ENCODE measurements at places on chromosomes 7 and 10. TPM values are rescaled to one million over a fixed set of nuclear protein-coding genes. Genes with fewer than 3 reads are reported as not detected.

CCNY gene
- total RNA-seq = 59.4 TPM

CFAP70 gene
- total RNA-seq = 5.6 TPM

CXCL12 gene
- 4.2 TPM for total RNA-seq

METTL27 gene
- total RNA-seq = 13.5 TPM

PRKAR2B gene
- 20.3 TPM for total RNA-seq

DNA sequence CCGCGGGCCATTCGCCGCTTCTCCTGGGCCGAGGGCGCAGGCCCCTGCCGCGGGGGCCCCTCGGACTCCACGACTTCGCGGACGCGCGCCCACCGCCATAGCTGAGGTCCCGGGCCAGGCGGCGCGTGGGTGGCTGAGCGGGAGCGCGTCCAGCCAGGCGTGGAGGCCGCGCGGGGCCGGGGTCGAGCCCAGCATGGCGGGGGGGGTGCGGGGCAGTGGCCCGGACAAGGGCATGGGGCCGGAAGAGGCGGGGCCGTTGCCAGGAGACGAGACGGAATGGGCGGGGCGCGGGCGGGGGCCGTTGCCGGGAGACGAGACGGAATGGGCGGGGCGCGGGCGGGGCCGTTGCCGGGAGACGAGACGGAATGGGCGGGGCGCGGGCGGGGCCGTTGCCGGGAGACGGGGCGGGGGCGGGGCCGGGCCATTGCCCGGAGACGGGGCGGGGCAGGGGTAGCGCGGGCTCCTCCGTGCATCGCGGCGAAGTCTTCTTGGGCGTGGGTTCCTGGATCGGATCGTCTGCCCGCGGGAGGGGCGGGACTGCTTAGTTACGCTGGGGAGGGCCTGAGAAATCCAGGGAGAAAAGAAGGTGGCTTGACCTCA lies 14.8 kb downstream of the ADAM8 start:
- peaks cover 5% of the 10 kb centered on the region for H3K4me1 ChIP-seq
- peak overlapping the region; percentile 70 for H3K4me3 ChIP-seq
- DNase-seq = peak; percentile 66
- H3K27ac ChIP-seq = no peak overlapping the region

DNA sequence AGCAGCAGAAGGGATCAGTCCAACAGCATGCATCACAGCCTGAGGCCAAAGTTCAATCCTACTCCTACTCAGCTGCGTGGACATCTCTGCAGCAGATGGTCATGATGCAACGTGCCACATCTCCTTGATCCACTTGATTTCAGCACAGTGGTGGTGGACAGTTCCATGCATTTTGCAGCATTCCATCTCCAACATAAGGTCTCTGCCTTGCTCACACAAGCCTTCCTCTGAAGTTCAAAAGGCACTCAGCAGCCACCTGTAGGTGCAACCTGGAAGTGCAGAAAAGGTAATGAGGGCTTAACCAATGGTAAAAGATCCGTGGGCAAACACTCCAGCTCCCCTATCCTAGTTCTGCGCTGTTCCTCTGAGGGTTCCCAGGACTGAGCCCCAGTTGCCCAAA lies 57.5 kb upstream of the CHCHD3 start:
- no peak overlapping the region for H3K27ac ChIP-seq
- DNase-seq = peak; percentile 38
- H3K4me3 ChIP-seq = no peak overlapping the region
- no peaks in the 10 kb centered on the region for H3K27me3 ChIP-seq
- no peaks in the 10 kb centered on the region for H3K4me1 ChIP-seq

GRCh38 chr7:16989811-16990413 lies 108.1 kb upstream of the AGR3 start:
- DNase-seq = no peak
- H3K36me3 ChIP-seq = no peaks in the 10 kb centered on the region
- peaks cover 8% of the 10 kb centered on the region for H3K27me3 ChIP-seq
- no peaks in the 10 kb centered on the region for H3K4me1 ChIP-seq

DNA sequence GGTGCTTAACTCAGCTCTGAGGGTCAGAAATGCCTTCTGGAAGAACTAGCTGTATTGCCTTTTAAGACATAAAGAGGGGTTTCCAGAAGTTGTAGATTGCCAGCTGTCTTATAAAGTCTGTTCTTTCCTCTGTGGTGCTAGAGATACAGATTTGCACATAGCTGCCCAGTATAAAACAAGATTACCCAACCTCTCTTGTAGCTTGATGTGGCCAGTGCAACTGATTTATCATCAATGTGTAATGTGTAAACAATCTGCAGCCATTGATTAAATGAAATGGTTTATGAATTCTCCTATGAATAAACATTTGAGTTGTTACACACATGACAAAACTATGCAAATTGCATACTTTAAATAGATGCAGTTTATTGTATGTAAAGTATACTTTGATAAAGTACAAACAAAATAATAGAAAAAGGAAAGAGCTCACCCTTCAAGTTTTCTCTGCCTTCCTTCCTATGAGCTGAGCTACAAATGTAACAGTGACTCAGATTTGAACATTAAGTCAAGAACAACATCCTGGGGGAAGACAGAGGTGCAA lies 195.2 kb downstream of the TMEM26 start:
- DNase-seq = no peak
- no peaks in the 10 kb centered on the region for H3K27me3 ChIP-seq
- H3K4me1 ChIP-seq = no peaks in the 10 kb centered on the region
- no peaks in the 10 kb centered on the region for H3K36me3 ChIP-seq

DNA sequence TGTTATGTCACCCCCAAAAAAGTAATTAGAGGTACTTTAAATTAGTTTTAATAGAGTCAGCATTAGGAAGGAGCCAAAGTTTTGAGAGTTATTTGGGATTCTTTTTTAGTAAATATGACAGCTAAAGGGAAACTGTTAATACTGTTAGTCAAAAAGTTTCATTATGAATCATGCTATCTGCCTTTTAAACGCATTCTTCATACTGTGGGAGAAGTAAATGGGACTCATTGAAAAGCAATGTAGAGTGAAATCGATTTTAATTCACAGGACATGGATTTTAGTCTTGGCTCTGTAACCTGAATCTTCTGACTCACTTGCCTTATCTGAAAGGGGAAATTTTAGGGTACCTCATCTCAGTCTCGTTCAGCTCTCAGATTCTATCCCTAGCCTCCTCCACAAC lies 105.1 kb downstream of the AASS start:
- peaks cover 2% of the 10 kb centered on the region for H3K4me1 ChIP-seq
- H3K27ac ChIP-seq = no peak overlapping the region
- H3K36me3 ChIP-seq = no peaks in the 10 kb centered on the region
- no peaks in the 10 kb centered on the region for H3K27me3 ChIP-seq
- H3K4me3 ChIP-seq = no peak overlapping the region
- no peak for DNase-seq

GRCh38 chr7:41065663-41066062 lies 637.2 kb downstream of the INHBA start:
- H3K4me1 ChIP-seq = no peaks in the 10 kb centered on the region
- no peaks in the 10 kb centered on the region for H3K27me3 ChIP-seq
- no peak overlapping the region for H3K4me3 ChIP-seq
- no peak for DNase-seq

- no peaks in the 10 kb centered on the region for H3K36me3 ChIP-seq
- DNase-seq = no peak
- no peak overlapping the region for H3K27ac ChIP-seq
- H3K4me1 ChIP-seq = no peaks in the 10 kb centered on the region
- H3K27me3 ChIP-seq = peaks cover 57% of the 10 kb centered on the region
- no peak overlapping the region for H3K4me3 ChIP-seq
These were observed 131.7 kb downstream of the DGKI start for GRCh38 chr7:137715121-137715520.

DNA sequence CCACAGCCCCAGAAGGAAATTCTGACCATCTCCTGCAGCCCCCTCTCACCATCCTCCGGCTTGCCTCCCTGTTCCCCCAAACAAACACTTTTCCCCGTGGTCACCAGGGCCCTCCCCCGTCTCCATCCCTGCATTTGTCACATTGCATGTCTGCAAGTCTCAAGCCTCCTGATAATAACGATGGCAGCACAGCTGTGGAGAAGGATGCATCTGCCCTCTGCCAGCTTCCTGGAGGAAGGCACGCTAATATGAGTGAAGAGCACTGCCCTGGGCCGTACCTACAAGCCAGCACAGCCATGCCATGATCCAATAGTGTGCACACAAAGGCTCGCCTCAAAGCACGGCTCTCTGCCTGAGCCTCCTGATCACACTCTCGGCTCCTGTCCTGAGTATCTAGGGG lies 98.5 kb downstream of the SLIT1 start:
- no peak overlapping the region for H3K27ac ChIP-seq
- DNase-seq = no peak
- no peak overlapping the region for H3K4me3 ChIP-seq

DNA sequence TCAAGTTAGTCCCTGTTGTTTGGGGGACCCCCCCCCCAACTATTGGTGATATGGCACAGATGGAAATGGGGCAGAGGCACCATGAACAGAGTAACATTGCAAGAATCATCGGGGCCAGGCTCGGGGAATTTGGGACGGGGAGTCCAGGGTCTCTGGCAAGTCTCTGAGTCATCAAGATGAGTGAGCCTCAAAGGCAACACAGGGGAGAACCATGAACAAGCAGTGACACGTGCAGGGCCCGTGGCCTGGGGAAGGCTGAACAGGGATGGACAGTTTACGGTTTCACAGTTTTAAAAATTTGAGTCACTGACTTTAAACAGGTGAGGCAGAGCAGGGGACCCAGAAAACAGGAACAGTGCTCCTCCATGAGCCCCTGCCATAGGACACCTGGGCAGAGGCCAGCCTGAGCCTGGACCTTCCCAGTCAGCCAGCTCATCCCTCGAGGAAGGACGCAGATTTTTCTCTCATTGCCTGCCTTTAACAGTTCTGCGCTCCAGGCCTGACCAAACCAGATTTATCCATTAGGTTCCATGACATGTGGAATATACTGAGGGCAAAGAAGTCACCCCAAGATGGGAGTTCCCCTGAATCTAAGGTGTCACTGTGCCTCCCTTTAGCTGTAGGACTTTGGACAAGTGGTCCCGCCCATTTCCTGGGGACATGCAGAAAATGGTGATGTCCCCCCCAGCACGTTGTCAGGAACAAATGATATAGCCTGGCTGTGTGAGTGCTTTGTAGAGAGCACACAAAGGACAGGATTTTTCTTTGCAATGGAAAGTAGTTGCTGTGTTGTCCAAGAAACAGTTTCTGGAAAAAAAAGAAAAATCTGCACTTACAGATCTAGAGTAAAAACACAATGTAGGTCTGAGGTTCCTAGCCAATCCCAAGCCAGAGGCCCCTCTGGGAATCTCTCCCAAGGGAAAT lies 23.8 kb downstream of the CHST15 start:
- no peak for DNase-seq
- peaks cover 19% of the 10 kb centered on the region for H3K27me3 ChIP-seq
- no peaks in the 10 kb centered on the region for H3K36me3 ChIP-seq
- H3K4me3 ChIP-seq = no peak overlapping the region
- no peak overlapping the region for H3K27ac ChIP-seq

DNA sequence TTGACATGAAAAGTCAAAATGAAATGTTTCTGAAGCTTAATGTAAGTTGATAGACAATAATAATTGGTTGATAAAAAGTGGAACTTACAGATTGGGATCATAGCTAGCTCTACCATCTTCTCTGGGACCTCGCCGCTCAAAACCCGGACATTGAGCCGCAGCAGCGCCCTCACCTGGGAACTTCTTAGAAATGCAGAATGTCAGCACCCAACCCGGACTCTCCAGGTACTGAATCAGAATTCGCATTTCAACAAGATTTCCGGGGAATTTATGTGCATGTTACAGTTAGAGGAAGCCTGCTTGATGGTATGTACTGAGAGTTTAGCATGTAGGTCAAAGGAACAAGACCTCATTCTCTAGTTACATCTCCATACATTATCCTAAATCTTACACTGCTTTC lies 36.7 kb upstream of the ABLIM1 start:
- H3K27ac ChIP-seq = no peak overlapping the region
- no peak overlapping the region for H3K4me3 ChIP-seq
- H3K27me3 ChIP-seq = peaks cover 53% of the 10 kb centered on the region
- no peaks in the 10 kb centered on the region for H3K4me1 ChIP-seq

DNA sequence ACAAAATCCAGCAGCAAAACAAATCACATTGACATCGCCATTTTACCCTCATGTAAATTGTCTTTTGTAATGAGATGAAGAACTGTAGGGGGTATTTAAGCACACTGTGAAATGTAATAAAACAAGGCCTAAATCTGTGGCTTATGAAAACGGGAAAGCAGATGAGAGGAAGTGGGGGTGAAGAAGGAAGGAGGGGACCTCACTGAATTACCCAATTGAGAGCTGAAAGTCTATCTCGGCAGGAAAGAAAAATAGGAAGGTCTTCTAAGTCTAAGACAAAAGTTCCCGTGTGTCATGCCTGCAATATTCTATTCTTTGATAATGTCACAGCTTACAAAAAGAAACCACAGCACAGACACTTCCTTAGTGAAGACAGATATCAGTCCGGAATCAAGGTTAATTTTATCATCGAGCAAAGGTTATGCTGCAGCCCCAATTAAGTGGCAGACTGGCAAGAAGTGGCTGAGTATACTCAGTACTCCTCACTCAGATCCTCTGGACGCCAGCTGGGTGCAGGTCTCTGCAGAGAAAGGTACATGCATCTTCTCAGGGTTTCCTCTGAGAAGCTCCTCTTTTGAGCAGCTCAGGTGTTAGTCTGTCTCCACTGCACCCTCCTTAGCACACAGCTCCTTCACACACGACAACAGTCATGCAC lies 239.7 kb downstream of the FANK1 start:
- no peak overlapping the region for H3K27ac ChIP-seq
- H3K36me3 ChIP-seq = peaks cover 3% of the 10 kb centered on the region
- no peak for DNase-seq
- no peak overlapping the region for H3K4me3 ChIP-seq
- H3K4me1 ChIP-seq = peaks cover 13% of the 10 kb centered on the region
- H3K27me3 ChIP-seq = peaks cover 24% of the 10 kb centered on the region

DNA sequence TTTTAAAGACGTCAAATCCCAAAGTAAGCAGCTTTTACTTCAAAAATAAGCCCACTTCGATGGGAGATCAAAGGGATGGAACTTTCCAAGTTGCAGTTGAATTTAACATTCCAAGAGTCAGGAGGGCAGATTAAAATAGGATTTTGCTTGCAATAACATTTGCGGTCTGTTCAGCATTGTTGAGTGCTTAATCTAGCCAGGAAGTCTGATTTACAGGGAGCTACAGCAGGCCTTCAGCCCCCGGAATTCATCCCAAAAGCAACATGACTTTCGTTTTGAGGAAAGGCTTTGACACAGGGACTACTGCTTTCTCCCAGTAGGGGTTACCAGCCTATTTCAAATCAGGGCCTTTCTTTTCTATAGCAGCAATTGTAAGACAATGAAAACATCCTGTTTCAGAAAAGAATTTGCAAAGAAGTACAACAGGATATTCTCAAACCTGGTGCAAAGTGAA lies 279.6 kb upstream of the PITRM1 start:
- no peaks in the 10 kb centered on the region for H3K4me1 ChIP-seq
- H3K4me3 ChIP-seq = no peak overlapping the region
- no peak overlapping the region for H3K27ac ChIP-seq
- DNase-seq = no peak
- H3K36me3 ChIP-seq = no peaks in the 10 kb centered on the region

- H3K4me3 ChIP-seq = no peak overlapping the region
- DNase-seq = no peak
- H3K36me3 ChIP-seq = no peaks in the 10 kb centered on the region
- H3K27me3 ChIP-seq = no peaks in the 10 kb centered on the region
- H3K27ac ChIP-seq = no peak overlapping the region
- H3K4me1 ChIP-seq = no peaks in the 10 kb centered on the region
These were observed 66.9 kb upstream of the TFEC start for GRCh38 chr7:116097365-116098009.

GRCh38 chr7:157124690-157125089 lies 14.0 kb upstream of the UBE3C start:
- no peak overlapping the region for H3K4me3 ChIP-seq
- peaks cover 2% of the 10 kb centered on the region for H3K4me1 ChIP-seq
- no peak for DNase-seq
- no peak overlapping the region for H3K27ac ChIP-seq
- H3K27me3 ChIP-seq = peaks cover 22% of the 10 kb centered on the region
- H3K36me3 ChIP-seq = no peaks in the 10 kb centered on the region

GRCh38 chr7:128129224-128129864 lies 98.1 kb upstream of the LRRC4 start:
- no peaks in the 10 kb centered on the region for H3K36me3 ChIP-seq
- H3K4me3 ChIP-seq = no peak overlapping the region
- H3K27me3 ChIP-seq = peaks cover 14% of the 10 kb centered on the region
